ENCODE measurements at places on chromosomes 2 and 18.

- peak; percentile 58 for DNase-seq
These were observed 925 bp downstream of the SESTD1 start for GRCh38 chr2:179263446-179264367.

GRCh38 chr2:234326694-234327093 is 170.2 kb downstream of the ARL4C start:
- no peak for DNase-seq

GRCh38 chr2:10559634-10560224 is 111.6 kb upstream of the ODC1 start:
- DNase-seq = no peak

GRCh38 chr2:15521641-15522181 is 39.4 kb downstream of the NBAS start:
- DNase-seq = no peak

DNA sequence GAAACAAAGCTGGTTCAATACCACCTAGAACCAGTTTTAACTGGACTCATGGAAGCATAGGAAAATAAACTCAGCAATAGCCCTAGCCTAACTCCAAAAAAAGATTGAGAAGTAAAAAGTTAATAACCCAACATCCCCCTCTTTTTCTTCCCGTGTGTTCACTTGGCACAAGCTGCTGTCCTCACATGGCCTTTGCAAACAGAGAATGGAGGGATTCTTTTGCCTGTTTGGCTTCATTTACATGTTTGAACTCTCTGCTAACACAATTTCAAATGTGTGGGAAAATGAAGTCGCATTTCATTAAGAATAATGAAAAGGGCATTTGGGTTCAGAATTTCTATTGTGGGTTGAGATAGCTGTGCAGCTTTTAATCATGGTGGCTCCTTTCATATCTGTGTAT is 589.2 kb upstream of the LRRTM1 start:
- no peak for DNase-seq

GRCh38 chr2:6526093-6526824 is 339.4 kb downstream of the CMPK2 start:
- no peak for DNase-seq
